ENCODE measurements at places on chromosomes 1 and 21. TPM values are rescaled to one million over a fixed set of nuclear protein-coding genes. Genes with fewer than 3 reads are reported as not detected.

ARHGAP29 gene
- 0.18 TPM for total RNA-seq

UBL4B gene
- not detected for total RNA-seq

AMPD1 gene
- not detected for total RNA-seq

RGS18 gene
- total RNA-seq, result 0.72 TPM

RIPPLY3 gene
- not detected for total RNA-seq

ILDR2 gene
- 0.30 TPM for total RNA-seq

CFAP74 gene
- total RNA-seq, result not detected

AGL gene
- 14.6 TPM for total RNA-seq

CD2 gene
- total RNA-seq, result 209 TPM

TSEN15 gene
- 22.1 TPM for total RNA-seq

DISC1 gene
- 14.6 TPM for total RNA-seq

KRTAP7-1 gene
- not detected for total RNA-seq

GBP2 gene
- 82.2 TPM for total RNA-seq

CHI3L2 gene
- total RNA-seq, result 10.7 TPM

ECE1 gene
- total RNA-seq, result 81.0 TPM

ANXA9 gene
- not detected for total RNA-seq

C1orf216 gene
- 6.4 TPM for total RNA-seq

GBP3 gene
- total RNA-seq, result 52.0 TPM

STIL gene
- total RNA-seq, result 0.85 TPM

CA6 gene
- total RNA-seq, result 2.1 TPM

PDZK1IP1 gene
- not detected for total RNA-seq

SLC16A4 gene
- total RNA-seq, result 0.69 TPM

LIPI gene
- not detected for total RNA-seq

IFT25 gene
- total RNA-seq, result 24.8 TPM

REG4 gene
- total RNA-seq, result 3.0 TPM

PIGV gene
- 10.3 TPM for total RNA-seq

ADORA3 gene
- not detected for total RNA-seq

LIN28A gene
- total RNA-seq, result not detected

PBX1 gene
- total RNA-seq, result 0.92 TPM

LRRC71 gene
- not detected for total RNA-seq

TIE1 gene
- total RNA-seq, result 0.26 TPM

VWA5B1 gene
- 0.13 TPM for total RNA-seq

PODN gene
- 0.22 TPM for total RNA-seq

PPP2R5A gene
- total RNA-seq, result 46.7 TPM

NTNG1 gene
- not detected for total RNA-seq

RHEX gene
- total RNA-seq, result 0.99 TPM

GBP7 gene
- 0.19 TPM for total RNA-seq

FMO2 gene
- total RNA-seq, result not detected

EPHA8 gene
- total RNA-seq, result not detected

TMCC2 gene
- total RNA-seq, result 1.8 TPM

RAB29 gene
- total RNA-seq, result 39.7 TPM

PRELP gene
- 0.13 TPM for total RNA-seq

PRKAA2 gene
- total RNA-seq, result not detected

EIF3I gene
- 97.7 TPM for total RNA-seq

LPAR3 gene
- 0.75 TPM for total RNA-seq

USH2A gene
- total RNA-seq, result not detected

TAS1R3 gene
- 2.3 TPM for total RNA-seq

CTSE gene
- total RNA-seq, result 0.13 TPM

LORICRIN gene
- total RNA-seq, result not detected

BRINP3 gene
- total RNA-seq, result not detected

FCER1G gene
- 3.5 TPM for total RNA-seq

SHE gene
- 0.07 TPM for total RNA-seq

CD34 gene
- 1.4 TPM for total RNA-seq

NIBAN1 gene
- 46.0 TPM for total RNA-seq

CELA3B gene
- total RNA-seq, result not detected

F13B gene
- total RNA-seq, result not detected

LCE2A gene
- not detected for total RNA-seq

OR2L3 gene
- total RNA-seq, result not detected

HAO2 gene
- total RNA-seq, result not detected
